ENCODE measurements at places on chromosomes 5 and 9.

DNA sequence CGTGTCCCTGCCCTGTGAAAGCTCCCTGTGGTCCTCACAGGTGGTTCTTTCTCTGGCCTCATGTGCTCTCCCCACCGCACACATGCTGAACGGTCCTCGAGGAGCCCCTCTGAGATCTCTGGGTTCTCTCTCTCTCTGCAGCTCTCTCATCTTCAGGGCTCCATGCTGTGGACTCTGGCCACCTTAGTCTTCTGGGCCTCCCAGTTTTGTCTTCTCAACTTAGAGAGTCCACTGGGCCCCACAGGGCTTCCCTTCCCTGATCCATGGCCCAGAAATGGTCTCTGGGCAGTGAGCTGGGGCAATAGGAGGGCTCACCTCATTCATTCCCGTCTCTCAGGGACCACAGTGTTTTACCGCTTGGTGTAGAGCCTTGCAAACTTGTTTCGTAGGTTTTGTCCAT lies 26.4 kb downstream of the FGD3 start:
- DNase-seq = no peak

GRCh38 chr5:146623009-146623408 lies 107.0 kb upstream of the GPR151 start:
- no peak for DNase-seq

GRCh38 chr9:97864396-97864795 lies 11.4 kb downstream of the FOXE1 start:
- DNase-seq = no peak

DNA sequence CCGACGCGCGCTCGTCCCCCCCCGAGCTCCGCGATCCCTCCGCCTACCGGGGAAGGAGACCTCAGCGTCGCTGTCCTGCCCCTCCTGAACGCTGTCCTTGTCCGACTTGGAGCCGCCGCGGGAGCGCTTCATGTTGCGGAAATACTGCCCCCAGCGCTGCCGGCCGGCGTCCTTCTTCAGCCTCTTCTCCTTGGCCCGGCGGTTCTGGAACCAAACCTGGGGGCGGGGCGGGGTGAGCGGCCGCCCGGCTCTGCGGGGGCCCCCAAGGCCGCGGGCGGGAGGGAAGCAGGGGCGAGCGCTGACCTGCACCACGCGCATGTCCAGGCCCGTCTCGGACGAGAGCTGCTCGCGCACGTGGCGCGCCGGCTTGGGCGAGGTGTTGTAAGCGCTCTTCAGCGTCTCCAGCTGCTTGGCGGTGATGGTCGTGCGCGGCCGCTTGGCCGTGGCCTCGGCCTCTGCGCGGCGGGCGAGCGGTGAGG lies 6.3 kb downstream of the LHX3 start:
- DNase-seq = no peak

GRCh38 chr5:112919972-112920371 lies 2.1 kb downstream of the REEP5 start:
- DNase-seq = no peak

- DNase-seq = no peak
Measured at GRCh38 chr9:90872835-90873294, 71.2 kb downstream of the SYK start.

- no peak for DNase-seq
Measured at GRCh38 chr9:5478206-5478605, 27.9 kb downstream of the CD274 start.

- DNase-seq = no peak
Measured at GRCh38 chr9:79817438-79818004, 245.8 kb downstream of the TLE4 start.

DNA sequence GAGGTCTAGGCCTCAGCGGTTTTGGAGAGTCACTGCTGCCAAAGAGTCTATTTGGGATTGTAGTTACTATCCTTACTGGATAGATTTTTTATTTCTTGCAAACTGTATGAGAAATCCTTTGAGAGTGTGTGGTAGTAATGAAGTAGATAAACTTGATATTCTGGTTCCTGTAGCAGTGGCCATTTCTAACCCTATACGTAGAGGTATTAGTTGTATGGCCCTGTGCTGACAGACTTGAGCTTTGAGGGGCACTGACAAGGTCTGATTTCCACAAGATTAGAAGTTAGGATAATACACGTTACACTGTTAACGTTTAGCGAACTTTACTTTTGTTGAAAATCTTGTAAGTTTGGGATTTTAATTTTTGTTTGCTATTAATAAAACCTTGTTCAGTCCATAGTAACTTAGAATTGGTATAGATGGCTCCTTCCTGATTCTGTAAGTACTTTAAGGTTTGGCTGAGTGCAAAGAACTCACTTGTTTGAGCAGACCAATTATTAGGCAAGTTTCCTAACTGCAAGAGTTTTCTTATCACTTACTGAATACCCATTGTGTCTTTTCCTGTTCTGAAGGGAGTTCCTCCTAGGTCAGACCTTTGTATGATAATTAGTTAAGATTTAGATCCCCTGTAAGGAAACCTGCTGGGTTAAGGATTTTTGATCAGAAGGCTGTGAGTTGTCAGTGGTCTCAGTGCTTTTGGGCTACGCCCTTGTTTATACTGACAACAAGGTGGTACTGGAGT lies 31.4 kb downstream of the GCNT1 start:
- DNase-seq = no peak

DNA sequence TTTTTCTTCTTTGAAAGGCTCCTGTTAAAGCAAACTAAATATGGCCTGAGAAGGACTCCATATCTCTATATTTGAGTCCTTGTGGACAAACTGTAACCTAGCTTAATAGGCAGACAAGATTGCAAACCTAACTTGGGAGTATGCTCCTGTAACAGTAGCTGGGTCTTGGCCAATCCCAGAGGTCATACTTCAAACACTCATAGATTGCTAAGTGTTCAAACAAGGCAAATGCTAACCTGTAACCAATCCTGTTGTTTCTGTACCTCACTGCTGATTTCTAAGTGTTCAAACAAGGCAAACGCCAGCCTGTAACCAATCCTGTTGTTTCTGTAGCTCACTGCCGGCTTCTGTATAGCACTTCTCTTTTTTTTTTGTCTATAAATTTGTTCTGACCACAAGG lies 50.6 kb upstream of the CLK4 start:
- DNase-seq = no peak
